ENCODE measurements at places on chromosomes 12 and 14.

DNA sequence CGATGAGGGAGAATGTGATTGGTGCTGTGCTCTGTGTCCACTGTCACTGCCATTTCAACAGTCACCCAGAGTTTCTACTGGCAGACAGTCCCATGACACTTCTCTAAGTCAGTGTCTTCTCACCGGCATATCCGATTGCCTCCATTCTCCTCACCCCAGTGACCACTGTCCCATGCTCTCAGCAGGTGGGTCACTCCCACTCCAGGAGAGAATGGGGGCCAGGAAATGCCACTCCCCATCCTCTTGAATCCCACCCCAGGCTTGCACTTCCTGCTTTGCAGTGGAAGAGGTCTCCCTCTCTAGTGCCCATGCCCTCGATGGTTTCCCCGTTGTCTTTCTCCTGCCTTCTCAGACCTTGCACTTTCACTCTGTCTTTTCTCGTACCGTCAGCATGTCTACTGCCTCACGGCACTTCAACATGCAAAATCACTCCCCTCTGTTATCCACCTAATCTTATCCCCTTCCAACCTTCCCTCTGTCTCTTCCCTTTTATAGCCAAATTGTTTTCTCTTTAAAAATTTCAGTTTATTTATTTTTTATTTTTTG is 2.2 kb upstream of the EP400 start:
- DNase-seq = no peak

DNA sequence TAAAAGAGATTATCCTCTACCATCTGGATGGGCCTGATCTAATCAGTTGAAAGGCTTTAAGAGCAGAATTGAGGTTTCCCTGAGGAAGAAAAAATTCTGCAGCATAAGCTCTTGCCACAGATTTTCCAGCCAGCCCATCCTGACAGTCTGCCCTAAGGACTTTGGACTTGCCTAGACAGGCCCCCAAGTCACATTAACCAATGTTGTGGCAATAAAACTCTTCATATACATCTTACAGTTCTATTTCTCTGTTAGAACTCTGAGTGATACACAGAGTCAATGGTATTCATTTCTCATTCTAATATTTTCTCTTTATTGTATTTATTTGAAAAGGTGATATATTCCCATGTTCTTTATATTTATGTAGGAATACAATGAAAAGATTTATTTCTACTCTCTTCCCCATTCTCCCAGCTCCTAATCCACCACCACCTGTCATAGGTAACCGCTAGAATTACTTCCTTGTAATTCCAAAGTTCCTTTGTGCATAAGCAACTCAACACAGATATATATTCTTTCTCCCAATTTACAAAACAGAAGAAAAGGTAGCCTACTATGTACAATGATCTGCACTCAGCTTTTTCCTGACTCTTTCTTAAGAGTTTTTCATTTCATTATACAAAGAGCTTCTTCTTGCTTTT is 182.1 kb downstream of the CAPZA3 start:
- no peak for DNase-seq

- DNase-seq = no peak
Observed at GRCh38 chr14:104795781-104796686, 486 bp upstream of the AKT1 start.

- DNase-seq = no peak
Observed at GRCh38 chr12:17954788-17955187, 135.2 kb downstream of the RERGL start.

DNA sequence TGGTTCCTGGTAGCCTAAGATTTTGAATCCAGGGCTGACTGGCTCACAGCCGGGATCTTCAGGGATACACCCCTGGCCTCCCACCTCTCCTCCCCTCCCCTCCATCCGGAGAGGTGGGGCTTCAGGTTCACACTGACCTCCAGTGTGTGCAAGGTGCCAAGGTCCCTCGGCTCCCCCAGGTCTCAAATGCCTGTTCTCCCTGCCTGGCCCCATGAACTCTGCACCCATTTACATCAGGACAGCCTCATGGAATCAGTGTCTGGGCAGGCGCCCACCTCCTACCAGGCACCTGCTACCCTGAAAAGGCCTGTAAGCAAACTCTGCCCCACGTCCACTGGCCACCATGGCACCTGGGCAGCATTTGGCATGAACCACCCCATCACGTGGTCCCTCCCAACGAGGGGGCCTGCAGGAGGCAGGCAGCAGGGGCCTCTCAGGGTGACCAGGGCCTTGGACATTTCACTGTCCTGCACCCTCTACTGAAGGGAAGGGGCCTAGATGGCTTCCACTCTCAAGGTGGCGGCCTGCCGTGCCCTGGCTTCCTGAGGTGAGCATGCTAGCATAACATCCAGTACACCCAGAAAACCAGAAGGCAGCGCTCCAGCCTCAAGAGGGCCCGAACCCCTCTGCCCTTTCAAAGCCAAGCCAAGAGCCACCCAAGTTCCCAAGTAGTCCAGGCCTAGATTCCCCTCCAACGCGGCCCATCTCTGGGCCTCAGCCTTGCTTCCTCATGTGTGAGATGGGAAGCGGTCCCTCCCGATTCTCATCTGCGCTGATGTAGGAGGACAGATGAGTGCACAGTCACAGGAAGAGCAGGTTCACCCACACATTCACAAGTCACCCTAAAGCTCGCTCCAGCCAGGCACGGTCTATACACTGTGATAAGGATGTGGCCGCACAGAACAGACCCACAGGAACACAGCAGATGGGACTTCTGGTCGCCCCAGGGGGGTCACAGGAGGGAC is 37.3 kb downstream of the CCDC85C start:
- no peak for DNase-seq

DNA sequence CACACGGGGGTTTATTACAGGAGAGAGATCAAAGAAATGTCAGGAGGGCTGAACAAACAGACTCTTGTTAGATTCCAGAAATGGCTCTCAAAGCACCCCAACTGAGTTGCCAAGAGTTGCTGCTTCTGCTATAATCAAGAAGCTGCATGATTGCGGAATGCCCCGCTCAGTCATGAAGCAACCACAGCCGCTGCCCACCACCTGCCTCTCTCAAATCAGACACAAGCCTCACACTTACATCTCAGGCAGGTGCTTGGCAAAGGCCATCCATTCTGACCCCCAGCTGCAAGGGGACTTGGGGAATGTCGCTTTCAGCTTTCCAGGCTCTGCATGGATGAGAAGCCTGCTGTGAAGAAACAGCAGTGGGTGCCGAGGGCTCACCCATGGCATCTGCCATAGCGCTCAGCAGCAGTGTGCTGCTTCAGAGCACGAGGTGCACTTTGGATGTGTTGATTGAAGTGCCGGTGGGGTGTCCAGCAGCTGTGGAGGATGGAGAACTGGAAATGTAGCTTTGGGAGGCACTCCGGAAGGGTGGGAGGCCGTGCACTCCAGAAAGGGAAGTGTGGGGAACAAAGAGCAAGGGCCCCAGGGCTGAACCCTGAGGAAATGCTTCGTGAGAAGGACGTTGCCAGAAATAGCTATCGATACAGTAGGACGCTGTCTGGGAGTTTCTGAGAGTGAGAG is 37.7 kb downstream of the LRRC74A start:
- no peak for DNase-seq

GRCh38 chr12:121797937-121798786 is 4.7 kb upstream of the RHOF start:
- peak; percentile 50 for DNase-seq

DNA sequence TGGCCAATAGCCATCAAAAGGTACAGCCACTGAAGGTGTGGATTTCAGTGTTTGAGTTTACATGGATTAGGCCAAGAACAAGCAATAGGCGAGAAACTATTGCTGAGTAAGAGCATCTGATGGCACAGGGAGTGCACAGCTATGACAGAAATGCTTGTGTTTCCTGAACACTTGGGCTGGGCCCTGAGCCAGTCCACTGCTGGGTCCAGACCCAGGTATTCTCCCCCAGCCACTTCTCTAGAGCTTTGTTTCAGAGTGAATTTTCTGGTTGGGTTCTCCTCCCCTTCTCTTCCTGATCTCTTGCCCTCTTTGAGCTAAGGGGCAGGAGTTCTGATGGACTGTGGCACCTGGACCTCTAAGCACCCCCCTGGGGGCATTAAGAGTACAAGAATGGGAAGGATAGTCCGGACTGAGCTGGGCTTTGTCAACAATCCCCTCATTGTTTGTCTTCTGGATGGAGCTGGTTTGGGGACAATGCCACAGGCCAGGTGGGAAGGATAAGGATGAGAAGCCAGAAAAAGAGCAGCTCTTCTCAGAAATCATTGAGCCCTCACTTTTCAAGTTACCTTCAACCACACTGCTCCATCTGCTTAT is 8.3 kb downstream of the HOXC5 start:
- no peak for DNase-seq

GRCh38 chr12:3559601-3560294 is 68.7 kb downstream of the PRMT8 start:
- no peak for DNase-seq

Data from IMR-90 (cell line).